ENCODE measurements at places on chromosomes 11 and 22. TPM values are rescaled to one million over a fixed set of nuclear protein-coding genes. Genes with fewer than 3 reads are reported as not detected.

MEI1 gene
- total RNA-seq, result 62.5 TPM

ART5 gene
- not detected for total RNA-seq

IGSF22 gene
- total RNA-seq, result 4.1 TPM

GRCh38 chr22:37324340-37325038 is 42.2 kb downstream of the CYTH4 start:
- no peak for DNase-seq

DNA sequence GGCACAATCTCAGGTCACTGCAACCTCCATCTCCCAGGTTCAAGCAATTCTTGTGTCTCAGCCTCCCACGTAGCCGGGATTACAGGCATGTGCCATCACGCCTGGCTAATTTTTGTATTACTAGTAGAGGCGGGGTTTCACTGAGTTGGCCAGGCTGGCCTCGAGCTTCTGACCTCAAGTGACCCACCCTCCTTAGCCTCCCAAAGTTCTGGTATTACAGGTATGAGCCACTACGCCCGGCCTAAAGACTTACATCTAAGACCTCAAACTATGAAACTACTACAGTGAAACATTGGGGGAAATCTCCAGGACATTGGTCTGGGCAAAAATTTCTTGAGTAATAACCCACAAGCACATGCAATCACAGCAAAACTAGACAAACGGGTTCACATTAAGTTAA is 13.8 kb upstream of the FAM181B start:
- DNase-seq, result no peak

DNA sequence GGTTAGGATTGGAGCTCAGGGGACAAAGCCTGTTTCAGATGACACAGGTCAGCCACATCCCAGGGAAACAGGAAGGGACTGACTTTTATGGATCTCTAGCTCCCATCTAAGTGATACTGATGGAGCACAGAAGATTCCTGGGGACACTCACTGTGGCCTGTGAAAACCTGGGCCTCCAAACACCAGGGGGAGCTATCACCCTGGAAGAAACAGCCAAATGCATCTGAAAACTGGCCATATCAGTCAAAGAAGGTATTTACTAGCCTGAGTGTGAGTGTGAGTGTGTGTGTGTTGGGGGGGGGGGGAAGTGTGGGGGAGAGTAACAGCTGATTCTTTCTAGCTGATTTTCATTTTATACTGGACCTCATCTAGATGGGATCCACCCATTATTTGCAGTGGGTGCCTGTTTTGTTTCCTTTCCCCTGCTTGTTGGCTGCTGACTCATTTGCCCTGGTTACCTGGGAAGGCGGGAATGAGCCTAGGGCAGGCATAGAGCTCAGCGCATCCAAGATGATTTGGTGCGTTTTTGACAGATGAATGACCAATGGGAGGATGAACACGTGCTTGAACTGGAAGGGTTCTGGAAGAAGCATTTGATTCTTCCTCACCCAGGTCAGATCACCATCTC is 284.0 kb downstream of the KIRREL3 start:
- DNase-seq, result no peak

GRCh38 chr11:46889689-46890475 is 28.5 kb downstream of the LRP4 start:
- peak; percentile 78 for DNase-seq

- DNase-seq, result no peak
Measured at GRCh38 chr11:121421149-121421901, 30.8 kb upstream of the SORL1 start.
